A549 treated with DMSO at 1 μM for 4 hours (cell line): ENCODE measurements at places on chromosomes 7 and 10. TPM values are rescaled to one million over a fixed set of nuclear protein-coding genes. Genes with fewer than 3 reads are reported as not detected.

C10orf71 gene
- total RNA-seq: not detected in 5 replicates

MRLN gene
- not detected in 5 replicates for total RNA-seq

ETV1 gene
- total RNA-seq: 2.4 to 4.0 TPM (median 3.5 TPM) in 5 replicates

FRA10AC1 gene
- 3.4 to 6.4 TPM (median 5.8 TPM) in 5 replicates for total RNA-seq

OR2A5 gene
- total RNA-seq: not detected in 5 replicates

C10orf143 gene
- 0.57 to 0.83 TPM (median 0.74 TPM) in 5 replicates for total RNA-seq

ASZ1 gene
- not detected in 5 replicates for total RNA-seq

HOXA11 gene
- total RNA-seq: 0.63 to 1.2 TPM (median 0.79 TPM) in 5 replicates

ACSL5 gene
- 0.13 to 0.27 TPM (median 0.21 TPM) in 5 replicates for total RNA-seq

ZWINT gene
- 86.2 to 102 TPM (median 88.1 TPM) in 5 replicates for total RNA-seq

ZNF488 gene
- total RNA-seq: 11.3 to 15.0 TPM (median 13.0 TPM) in 5 replicates

GIMAP5 gene
- total RNA-seq: not detected in 5 replicates

OTUD1 gene
- total RNA-seq: 3.3 to 5.4 TPM (median 4.2 TPM) in 5 replicates

FKBP6 gene
- not detected in 5 replicates for total RNA-seq

FAM13C gene
- total RNA-seq: 0.12 to 0.28 TPM (median 0.14 TPM) in 3 of 5 replicates, not detected in the others

YAE1 gene
- 17.8 to 32.5 TPM (median 20.6 TPM) in 5 replicates for total RNA-seq

KLF14 gene
- total RNA-seq: 0.05 TPM in 2 of 5 replicates, not detected in the others

PNLIPRP3 gene
- 0.03 TPM in 1 of 5 replicates, not detected in the others for total RNA-seq

SPDYE2B gene
- 0.05 TPM in 1 of 5 replicates, not detected in the others for total RNA-seq

WIPF3 gene
- total RNA-seq: 0.37 to 0.61 TPM (median 0.51 TPM) in 5 replicates

DOCK1 gene
- total RNA-seq: 20.1 to 27.8 TPM (median 27.3 TPM) in 5 replicates

ANKRD30A gene
- 0.41 to 1.1 TPM (median 0.74 TPM) in 5 replicates for total RNA-seq

IFT22 gene
- total RNA-seq: 50.8 to 53.4 TPM (median 51.6 TPM) in 5 replicates

WNT8B gene
- 0.07 TPM in 1 of 5 replicates, not detected in the others for total RNA-seq

ASB10 gene
- total RNA-seq: not detected in 5 replicates

FEZF1 gene
- total RNA-seq: not detected in 5 replicates

IFIT1B gene
- total RNA-seq: not detected in 5 replicates

IKZF1 gene
- not detected in 5 replicates for total RNA-seq

CLDN15 gene
- 7.1 to 16.5 TPM (median 12.2 TPM) in 5 replicates for total RNA-seq

PLAC9 gene
- 0.28 TPM in 1 of 5 replicates, not detected in the others for total RNA-seq

OLAH gene
- not detected in 5 replicates for total RNA-seq

LYZL2 gene
- not detected in 5 replicates for total RNA-seq

HOXA13 gene
- total RNA-seq: 1.6 to 2.2 TPM (median 2.0 TPM) in 5 replicates

MET gene
- 90.2 to 136 TPM (median 115 TPM) in 5 replicates for total RNA-seq

AP5Z1 gene
- 22.4 to 46.4 TPM (median 33.4 TPM) in 5 replicates for total RNA-seq

SERPINE1 gene
- 793 to 966 TPM (median 846 TPM) in 5 replicates for total RNA-seq

SYT15 gene
- 2.8 to 3.4 TPM (median 3.2 TPM) in 5 replicates for total RNA-seq
